ENCODE measurements at places on chromosomes 7 and 10.

DNA sequence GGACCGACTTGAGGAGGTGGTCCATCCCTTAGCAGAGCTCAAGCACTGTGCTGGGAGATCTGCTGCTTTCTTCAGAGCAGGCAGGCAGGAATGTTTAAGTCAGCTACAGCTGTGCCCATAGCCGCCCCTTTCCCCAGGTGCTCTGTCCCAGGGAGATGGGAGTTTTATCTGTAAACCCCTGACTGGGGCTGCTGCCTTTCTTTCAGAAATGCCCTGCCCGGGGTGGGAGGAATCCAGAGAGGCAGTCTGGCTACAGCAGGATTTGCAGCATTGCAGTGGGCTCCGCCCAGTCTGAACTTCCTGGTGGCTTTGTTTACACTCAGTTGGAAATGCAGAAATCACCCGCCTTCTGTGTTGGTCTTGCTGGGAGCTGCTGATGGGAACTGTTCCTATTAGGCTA lies 51.2 kb upstream of the SEMA3A start:
- DNase-seq, result no peak

- DNase-seq, result no peak
These were observed 153.7 kb downstream of the TNS3 start for GRCh38 chr7:47428052-47428767.

- peak; percentile 84 for DNase-seq
These were observed 11.7 kb downstream of the MAP3K8 start for GRCh38 chr10:30445711-30446110.

DNA sequence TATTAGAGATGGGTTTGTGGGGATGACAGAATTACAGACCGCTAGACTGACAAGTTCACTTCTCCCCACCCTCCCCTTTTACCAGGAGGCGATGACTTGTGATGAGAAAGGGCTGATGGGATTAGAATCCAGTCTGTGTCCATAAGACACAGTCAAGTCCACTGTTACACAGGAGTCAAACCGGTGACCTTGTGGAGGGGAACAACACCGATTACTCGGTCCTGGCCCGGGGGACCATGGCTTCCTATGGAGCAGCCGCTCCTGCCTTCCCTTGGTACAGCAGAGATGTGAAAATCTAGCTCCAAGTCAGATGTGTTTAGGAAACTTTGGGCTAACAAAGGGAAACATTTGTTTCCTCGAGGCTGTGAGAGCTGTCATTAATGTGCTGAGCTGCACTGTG lies 105.5 kb downstream of the ACTR3B start:
- DNase-seq, result no peak

DNA sequence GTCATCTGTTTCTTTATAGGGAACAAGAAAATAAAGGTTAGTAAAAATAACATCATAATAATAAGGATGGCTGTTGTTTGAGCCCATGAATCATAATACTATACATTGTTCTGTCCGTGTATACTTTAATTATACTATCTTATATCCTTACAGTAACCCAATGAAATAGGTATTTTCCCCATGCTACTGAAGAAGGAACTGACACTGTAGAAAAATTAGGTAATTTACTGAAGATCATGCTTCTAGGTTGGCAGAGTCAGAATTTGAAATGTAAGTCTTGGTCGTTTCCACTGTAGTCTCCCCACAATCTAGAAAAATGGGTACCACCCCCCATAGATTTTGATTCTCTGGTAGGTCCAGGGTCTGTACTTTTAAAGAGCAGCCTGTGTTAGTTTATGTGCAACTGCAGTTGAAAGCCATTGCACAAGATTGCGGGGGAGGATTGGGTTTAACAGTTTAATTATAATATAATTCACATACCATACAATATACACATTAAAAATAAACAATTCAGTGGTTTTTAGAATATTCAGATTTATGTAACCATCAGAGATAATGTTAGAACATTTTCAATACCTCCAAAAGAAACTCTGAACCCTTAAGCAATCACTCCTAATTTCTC lies 47.7 kb downstream of the SHOC2 start:
- DNase-seq, result no peak

- DNase-seq, result peak; percentile 53
These were observed 129.6 kb upstream of the MKLN1 start for GRCh38 chr7:131197920-131198615.

- DNase-seq, result no peak
These were observed 535.9 kb downstream of the AUTS2 start for GRCh38 chr7:70134029-70134770.

GRCh38 chr10:69835875-69836730 lies 34.4 kb downstream of the COL13A1 start:
- DNase-seq, result no peak

- DNase-seq, result peak; percentile 60
These were observed 28.8 kb upstream of the ZNF488 start for GRCh38 chr10:47412869-47413268.

DNA sequence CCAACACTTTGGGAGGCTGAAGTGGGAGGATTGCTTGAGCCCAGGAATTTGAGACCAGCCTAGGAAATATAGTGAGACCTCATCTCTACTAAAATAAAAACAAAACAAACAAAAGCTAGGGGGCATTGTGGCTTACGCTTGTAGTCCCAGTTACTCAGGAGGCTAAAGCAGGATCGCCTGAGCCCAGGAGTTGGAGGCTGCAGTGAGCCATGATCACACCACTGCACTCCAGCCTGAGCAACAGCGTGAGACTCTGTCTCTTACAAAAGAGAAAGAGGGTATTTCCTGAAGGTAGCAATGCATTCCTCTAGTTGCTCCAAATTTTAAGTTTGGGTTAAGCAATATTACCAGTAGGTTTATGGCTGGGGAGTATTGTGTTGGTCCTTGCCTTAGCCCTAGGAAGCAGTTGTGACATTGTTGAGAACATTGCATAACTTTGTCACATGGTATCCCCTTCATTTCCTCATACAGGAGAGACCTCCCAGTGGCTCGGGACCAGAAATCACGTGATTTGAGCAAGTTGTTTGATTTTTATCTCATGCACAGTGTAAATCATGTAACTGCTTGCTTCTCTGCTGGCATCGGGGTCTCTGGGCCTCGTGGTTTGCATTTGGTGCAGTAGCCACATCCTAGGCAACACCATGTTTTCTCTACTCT lies 23.3 kb upstream of the SMARCD3 start:
- DNase-seq, result peak; percentile 75

- DNase-seq, result no peak
These were observed 64.3 kb downstream of the INSIG1 start for GRCh38 chr7:155361947-155362346.
